ENCODE measurements at places on chromosomes 16 and 17. TPM values are rescaled to one million over a fixed set of nuclear protein-coding genes. Genes with fewer than 3 reads are reported as not detected.

RNF43 gene
- polyA plus RNA-seq = 0.56 TPM

ABCA6 gene
- polyA plus RNA-seq = 0.81 TPM

AHSP gene
- not detected for polyA plus RNA-seq

BPTF gene
- polyA plus RNA-seq = 23.8 TPM

KCNG4 gene
- polyA plus RNA-seq = not detected

CA7 gene
- 2.3 TPM for polyA plus RNA-seq

TMEM98 gene
- 140 TPM for polyA plus RNA-seq

AKAP10 gene
- 6.3 TPM for polyA plus RNA-seq

EPX gene
- polyA plus RNA-seq = not detected

PRSS21 gene
- polyA plus RNA-seq = not detected

C16orf89 gene
- polyA plus RNA-seq = 14.4 TPM

ZNF750 gene
- polyA plus RNA-seq = 0.31 TPM

KRT15 gene
- polyA plus RNA-seq = 2.3 TPM

CCL18 gene
- polyA plus RNA-seq = 0.36 TPM

CCL22 gene
- not detected for polyA plus RNA-seq

GRAP gene
- 2.7 TPM for polyA plus RNA-seq
